CD4-positive, CD25-positive, alpha-beta regulatory T cell (primary cell): ENCODE measurements at places on chromosomes 2 and 18. TPM values are rescaled to one million over a fixed set of nuclear protein-coding genes. Genes with fewer than 3 reads are reported as not detected.

The SP140 gene
- total RNA-seq, result 100 TPM

The SERPINB2 gene
- total RNA-seq, result not detected

The ATRAID gene
- total RNA-seq, result 77.3 TPM

The COLEC12 gene
- total RNA-seq, result not detected

The IL37 gene
- total RNA-seq, result not detected

The RAD51AP2 gene
- not detected for total RNA-seq

The SLC8A1 gene
- not detected for total RNA-seq

The AQP12B gene
- not detected for total RNA-seq

DNA sequence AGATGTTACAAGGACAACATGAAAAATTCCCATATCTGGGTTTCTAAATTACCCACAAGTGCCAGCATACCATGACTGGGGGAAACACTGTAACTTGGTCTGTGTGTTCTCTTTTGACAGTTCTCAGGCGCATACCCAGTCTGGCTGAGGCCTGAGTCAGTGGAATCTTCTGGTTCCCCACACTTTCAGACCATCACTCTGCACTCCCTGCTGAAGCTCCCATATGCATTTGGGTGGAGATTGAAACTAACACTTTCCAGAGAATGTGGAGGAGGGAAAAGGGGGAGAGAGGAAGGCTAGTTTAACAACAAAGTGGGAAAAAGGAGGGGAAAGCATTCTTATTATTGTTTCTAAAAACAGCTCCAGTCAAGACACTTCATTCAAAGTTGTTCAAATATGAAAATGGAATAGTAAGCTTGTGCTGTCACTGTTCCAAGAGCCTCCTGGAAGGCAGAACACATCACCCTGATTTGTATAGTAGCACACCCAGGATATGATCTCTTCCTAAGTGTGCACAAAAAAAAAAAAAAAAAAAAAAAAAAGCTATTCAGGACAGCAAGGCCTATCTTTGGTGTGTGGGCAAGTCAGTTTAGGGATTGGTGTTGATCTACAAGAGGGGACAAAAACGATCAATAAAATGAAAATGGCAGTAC lies 48.1 kb upstream of the CTIF start:
- H3K4me1 ChIP-seq, result no peaks in the 10 kb centered on the region
- peaks cover 4% of the 10 kb centered on the region for H3K27me3 ChIP-seq
- no peak for DNase-seq
- H3K36me3 ChIP-seq, result no peaks in the 10 kb centered on the region
- no peak overlapping the region for H3K4me3 ChIP-seq

GRCh38 chr2:237057893-237058300 lies 27.8 kb upstream of the COPS8 start:
- no peaks in the 10 kb centered on the region for H3K27me3 ChIP-seq
- peaks cover 10% of the 10 kb centered on the region for H3K4me1 ChIP-seq
- peak; percentile 4 for DNase-seq
- no peak overlapping the region for H3K4me3 ChIP-seq
- no peak overlapping the region for H3K27ac ChIP-seq
- H3K36me3 ChIP-seq, result no peaks in the 10 kb centered on the region

DNA sequence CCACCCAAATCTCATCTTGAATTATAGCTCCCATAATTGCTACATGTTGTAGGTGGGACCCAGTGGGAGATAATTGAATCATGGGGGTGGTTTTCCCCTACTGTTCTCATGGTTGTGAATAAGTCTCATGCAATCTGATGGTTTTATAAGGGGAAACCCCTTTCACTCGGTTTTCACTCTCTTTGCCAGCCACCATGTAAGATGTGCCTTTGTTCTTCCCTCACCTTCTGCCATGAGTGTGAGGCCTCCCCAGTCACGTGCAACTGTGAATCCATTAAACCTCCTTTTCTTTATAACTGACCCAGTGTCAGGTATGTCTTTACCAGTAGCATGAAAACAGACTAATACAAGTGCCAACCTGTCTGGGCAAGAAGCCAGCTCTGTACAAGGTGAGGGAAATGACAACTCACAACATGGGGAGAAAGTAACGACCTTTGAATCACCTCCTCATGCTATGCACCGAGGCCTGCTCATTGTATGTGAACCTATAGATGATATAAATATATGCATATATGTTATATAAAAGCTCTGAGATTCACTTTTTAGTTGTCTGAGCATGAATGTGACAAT lies 162.2 kb downstream of the ALPK2 start:
- H3K27me3 ChIP-seq, result no peaks in the 10 kb centered on the region
- H3K4me1 ChIP-seq, result no peaks in the 10 kb centered on the region
- H3K4me3 ChIP-seq, result no peak overlapping the region

DNA sequence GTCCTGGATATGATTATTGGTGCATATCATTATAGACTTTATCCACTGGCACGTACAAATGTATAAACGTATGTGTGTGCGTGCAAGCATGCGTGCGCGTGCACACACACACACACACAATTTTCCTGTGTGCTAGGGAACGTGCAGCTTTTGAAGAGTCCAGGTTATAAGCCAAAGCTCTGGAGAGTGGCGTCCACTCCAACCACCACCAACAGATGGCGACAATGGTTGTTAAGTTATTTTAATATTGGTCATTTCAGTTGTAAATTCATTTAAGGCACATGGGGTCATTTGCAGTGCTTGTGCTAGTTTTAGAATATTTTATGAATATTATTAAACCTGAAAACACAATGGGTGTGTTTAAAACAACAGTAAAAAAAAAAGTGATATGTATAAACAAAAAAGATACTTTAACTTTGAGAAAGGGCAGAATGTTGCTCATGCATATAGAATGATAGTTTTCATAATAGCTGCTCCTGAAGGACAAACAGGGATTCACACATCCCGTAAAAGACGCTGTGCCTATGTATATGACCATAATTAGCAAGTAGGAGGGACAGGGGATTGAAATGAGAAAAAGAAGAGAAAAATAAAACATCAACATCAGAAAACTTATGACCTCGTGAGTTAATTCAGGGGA lies 124.2 kb upstream of the ITGB6 start:
- DNase-seq, result peak; percentile 61
- no peaks in the 10 kb centered on the region for H3K36me3 ChIP-seq
- H3K4me1 ChIP-seq, result peaks cover 22% of the 10 kb centered on the region
- no peak overlapping the region for H3K4me3 ChIP-seq
- H3K27ac ChIP-seq, result no peak overlapping the region

DNA sequence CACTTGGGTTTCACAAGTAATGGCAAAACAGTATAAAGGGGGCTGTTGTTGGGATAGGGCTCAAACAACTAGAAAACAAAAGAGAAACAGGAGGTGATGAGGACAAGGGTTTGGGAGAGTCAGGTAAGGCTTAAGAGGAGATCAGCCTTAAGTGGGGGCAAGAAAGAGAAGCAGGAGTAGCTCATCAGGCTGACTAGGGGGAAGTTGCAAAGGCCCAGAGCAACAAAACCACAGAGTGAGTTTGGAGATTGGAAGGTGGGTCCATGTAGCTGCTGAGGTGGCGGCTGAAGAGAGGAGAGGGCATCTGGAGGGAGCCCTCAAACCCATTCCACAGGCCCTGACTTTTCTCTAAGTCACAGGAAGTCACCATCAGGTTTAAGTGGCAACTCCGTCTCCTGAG lies 126.0 kb downstream of the MREG start:
- H3K4me1 ChIP-seq, result no peaks in the 10 kb centered on the region
- H3K4me3 ChIP-seq, result no peak overlapping the region
- H3K27me3 ChIP-seq, result peaks cover 3% of the 10 kb centered on the region
- H3K36me3 ChIP-seq, result no peaks in the 10 kb centered on the region

DNA sequence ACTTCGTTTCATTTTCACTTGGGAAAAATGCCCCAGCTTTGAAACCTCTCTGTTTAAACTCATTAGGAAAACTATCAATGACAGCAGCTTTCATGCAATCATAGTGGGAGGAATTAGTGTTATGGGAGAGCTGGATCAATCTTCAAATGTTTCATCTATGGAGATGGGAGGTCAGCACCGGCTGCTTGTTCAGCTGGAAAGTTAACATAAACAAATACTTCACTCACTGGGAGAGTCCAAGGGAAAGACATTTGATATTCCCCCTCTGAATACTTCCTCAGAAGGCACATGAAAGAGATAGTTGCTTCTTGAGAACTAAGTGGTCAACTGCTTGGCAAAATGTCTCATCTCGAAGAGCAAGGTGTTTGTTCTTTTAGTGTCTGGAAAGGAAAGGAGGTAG lies 7.3 kb downstream of the LYPD1 start:
- DNase-seq, result no peak
- H3K27me3 ChIP-seq, result no peaks in the 10 kb centered on the region
- no peak overlapping the region for H3K4me3 ChIP-seq
- H3K4me1 ChIP-seq, result no peaks in the 10 kb centered on the region

GRCh38 chr18:24558403-24558802 lies 98.0 kb downstream of the HRH4 start:
- no peaks in the 10 kb centered on the region for H3K4me1 ChIP-seq
- no peaks in the 10 kb centered on the region for H3K36me3 ChIP-seq
- H3K4me3 ChIP-seq, result no peak overlapping the region
- H3K27ac ChIP-seq, result no peak overlapping the region

DNA sequence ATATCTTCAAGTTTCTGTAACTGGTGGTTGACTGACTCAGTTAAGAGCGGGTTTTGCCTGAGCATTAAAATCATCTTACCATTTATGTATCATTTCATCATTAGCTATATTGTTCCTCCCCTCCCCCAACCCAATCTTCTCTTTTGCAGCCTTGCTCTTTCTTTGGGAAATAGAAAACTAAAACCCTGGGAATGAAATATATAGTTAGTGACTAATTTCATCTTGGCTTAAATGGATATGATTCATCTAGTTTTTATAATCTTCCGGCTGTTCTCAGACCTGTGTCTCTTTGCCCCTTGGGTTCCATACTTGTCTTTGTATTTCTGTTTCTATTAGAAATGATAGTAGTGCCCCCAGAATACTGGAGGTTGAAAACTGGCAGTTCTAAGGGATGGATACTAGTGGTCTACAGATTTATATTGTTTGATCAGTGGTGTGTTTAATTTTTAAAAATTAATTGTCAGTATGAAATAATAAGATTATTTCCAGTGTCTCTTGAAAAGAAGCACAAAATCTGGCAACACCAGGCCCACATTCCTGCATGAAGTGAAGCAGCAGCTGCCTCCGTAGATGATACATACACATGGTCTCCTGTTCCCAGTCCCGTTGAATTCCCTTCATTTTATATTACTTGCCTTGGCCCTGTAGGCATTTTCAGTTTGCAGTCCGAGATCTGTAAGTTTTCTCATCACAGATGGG lies 44.5 kb downstream of the PHLPP1 start:
- H3K36me3 ChIP-seq, result no peaks in the 10 kb centered on the region
- no peak overlapping the region for H3K4me3 ChIP-seq
- no peaks in the 10 kb centered on the region for H3K27me3 ChIP-seq
- no peak for DNase-seq
- no peaks in the 10 kb centered on the region for H3K4me1 ChIP-seq

DNA sequence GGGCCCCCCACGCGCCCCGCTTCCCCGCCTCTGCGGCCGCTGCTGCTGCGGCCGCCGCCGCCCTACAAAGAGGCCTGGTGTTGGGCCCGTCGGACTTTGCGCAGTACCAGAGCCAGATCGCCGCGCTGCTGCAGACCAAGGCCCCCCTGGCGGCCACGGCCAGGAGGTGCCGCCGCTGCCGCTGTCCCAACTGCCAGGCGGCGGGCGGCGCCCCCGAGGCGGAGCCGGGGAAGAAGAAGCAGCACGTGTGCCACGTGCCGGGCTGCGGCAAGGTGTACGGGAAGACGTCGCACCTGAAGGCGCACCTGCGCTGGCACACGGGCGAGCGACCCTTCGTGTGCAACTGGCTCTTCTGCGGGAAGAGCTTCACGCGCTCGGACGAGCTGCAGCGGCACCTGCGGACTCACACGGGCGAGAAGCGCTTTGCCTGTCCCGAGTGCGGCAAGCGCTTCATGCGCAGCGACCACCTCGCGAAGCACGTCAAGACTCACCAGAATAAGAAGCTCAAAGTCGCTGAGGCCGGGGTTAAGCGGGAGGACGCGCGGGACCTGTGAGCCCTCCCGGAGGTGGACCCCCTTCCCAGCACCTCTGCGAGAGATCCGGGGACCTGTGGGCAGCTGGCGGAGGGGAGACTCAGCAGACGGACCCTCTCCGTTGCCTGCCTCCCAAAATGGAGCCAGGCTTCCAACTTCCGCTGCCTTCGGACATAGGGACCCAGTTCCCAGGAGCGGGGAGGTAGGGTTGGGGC lies 1.9 kb downstream of the SP5 start:
- peaks cover 41% of the 10 kb centered on the region for H3K27me3 ChIP-seq
- no peaks in the 10 kb centered on the region for H3K36me3 ChIP-seq
- H3K4me3 ChIP-seq, result no peak overlapping the region
- no peak for DNase-seq
- H3K4me1 ChIP-seq, result peaks cover 49% of the 10 kb centered on the region

DNA sequence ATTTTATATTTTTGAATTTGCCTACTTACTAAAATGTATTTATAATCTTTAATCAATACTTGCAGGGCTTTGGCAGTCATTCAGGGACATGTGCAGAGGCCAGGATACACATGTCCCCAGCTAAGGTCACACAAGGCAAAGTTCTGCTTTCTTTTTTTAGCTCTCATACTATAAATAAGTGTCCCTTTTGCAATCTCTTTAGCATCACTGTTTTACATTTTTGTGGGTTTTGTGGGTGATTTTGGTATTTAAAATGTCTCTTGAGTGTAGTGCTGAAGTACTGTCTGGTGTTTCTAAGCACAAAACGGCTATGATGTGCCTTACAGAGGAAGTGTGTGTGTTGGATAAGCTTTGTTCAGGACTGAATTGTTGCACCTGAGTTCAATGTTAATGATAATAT lies 309.0 kb upstream of the GULP1 start:
- H3K4me1 ChIP-seq, result no peaks in the 10 kb centered on the region
- H3K27ac ChIP-seq, result no peak overlapping the region
- no peak for DNase-seq
- H3K36me3 ChIP-seq, result no peaks in the 10 kb centered on the region
- no peak overlapping the region for H3K4me3 ChIP-seq

DNA sequence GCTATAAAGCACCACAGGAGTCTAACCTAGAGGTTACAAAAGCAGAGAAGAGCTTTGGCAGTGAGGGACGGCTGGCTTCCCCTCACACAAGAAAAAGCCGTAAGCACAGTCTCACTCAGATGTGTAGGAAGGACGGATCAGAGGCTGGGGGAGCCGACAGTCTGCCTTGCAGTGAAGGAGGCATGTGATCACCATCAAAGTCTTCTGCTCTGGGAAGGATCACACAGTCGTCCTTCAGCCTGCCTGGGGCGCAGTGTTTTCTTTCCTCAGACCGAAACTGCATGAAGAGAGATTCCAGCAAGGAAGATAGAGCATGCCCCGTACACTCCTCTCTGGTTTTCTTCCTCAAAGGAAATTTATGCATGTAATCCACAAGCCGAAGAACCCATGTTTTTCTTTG lies 24.1 kb downstream of the GATA6 start:
- H3K4me1 ChIP-seq, result no peaks in the 10 kb centered on the region
- H3K4me3 ChIP-seq, result no peak overlapping the region
- no peak overlapping the region for H3K27ac ChIP-seq
- no peak for DNase-seq
- no peaks in the 10 kb centered on the region for H3K36me3 ChIP-seq

- DNase-seq, result no peak
- no peak overlapping the region for H3K27ac ChIP-seq
- no peaks in the 10 kb centered on the region for H3K27me3 ChIP-seq
Measured at GRCh38 chr18:58345875-58346274, 283.0 kb downstream of the ALPK2 start.
